ENCODE measurements at places on chromosomes 2 and 18. TPM values are rescaled to one million over a fixed set of nuclear protein-coding genes. Genes with fewer than 3 reads are reported as not detected.

- no peak for DNase-seq
These were observed 149.9 kb upstream of the TTC39C start for GRCh38 chr18:23864624-23865023.

DNA sequence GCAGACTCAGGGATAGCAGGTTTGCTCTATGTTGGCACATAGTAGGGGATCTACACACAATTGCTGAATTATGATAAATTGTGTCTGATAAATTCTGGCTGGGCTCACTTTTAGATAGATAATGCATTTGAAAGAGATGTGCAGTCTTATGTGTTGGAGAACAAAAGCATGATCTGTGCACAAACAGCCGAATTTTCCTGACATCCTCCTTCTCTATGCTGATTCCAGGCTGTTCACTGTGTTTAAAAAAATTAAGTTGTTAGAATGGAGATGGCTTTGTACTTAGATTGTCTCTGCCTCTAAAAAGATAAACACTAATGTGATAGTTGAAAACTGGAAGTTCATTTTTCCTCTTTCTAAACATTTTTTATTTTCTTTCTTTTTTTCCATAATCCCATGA lies 2.1 kb downstream of the CERS6 start:
- no peak for DNase-seq

GRCh38 chr18:23673725-23674124 lies 11.0 kb upstream of the ANKRD29 start:
- DNase-seq, result no peak

DNA sequence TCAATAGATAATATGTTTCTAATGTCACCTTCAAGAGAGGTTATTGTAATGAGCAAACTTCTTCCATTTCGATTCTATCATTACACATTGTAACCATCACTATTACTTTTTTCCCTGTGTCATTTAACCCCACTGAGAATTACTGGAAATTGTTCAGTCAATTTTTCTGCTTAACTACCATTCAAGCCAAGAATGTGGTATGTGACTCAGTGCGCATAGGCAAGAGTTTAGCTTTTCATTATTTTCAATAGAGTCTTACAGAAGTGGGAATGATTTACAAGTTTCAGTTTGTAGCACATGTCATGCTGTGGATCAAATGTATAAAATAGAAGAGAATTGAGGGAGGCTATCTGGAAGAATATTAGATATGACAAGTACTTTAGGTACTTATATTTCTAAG lies 34.3 kb upstream of the PIEZO2 start:
- DNase-seq, result no peak

- no peak for DNase-seq
These were observed 82.9 kb downstream of the POLR1A start for GRCh38 chr2:86022661-86023365.

DNA sequence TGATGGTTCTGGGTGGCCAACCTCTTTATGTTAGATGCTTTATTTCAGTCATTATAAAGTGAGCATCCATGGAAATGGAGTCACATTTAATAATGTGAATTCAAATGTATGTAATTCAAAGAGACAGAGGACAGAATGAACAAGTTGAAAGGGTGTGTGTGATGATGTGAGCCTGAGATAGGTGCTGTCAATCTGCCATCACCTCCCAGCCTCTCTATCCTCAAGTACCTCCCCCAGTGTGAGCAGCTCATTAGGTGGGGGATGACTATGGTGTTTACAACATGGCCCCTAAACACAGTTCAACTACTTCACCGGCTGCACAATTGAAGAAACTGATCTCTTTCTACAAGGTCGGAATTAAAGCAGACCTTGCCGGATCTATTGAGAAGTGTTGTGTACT lies 74.7 kb upstream of the IGFBP5 start:
- DNase-seq, result no peak

CPO gene
- total RNA-seq, result 0.83 TPM

DNA sequence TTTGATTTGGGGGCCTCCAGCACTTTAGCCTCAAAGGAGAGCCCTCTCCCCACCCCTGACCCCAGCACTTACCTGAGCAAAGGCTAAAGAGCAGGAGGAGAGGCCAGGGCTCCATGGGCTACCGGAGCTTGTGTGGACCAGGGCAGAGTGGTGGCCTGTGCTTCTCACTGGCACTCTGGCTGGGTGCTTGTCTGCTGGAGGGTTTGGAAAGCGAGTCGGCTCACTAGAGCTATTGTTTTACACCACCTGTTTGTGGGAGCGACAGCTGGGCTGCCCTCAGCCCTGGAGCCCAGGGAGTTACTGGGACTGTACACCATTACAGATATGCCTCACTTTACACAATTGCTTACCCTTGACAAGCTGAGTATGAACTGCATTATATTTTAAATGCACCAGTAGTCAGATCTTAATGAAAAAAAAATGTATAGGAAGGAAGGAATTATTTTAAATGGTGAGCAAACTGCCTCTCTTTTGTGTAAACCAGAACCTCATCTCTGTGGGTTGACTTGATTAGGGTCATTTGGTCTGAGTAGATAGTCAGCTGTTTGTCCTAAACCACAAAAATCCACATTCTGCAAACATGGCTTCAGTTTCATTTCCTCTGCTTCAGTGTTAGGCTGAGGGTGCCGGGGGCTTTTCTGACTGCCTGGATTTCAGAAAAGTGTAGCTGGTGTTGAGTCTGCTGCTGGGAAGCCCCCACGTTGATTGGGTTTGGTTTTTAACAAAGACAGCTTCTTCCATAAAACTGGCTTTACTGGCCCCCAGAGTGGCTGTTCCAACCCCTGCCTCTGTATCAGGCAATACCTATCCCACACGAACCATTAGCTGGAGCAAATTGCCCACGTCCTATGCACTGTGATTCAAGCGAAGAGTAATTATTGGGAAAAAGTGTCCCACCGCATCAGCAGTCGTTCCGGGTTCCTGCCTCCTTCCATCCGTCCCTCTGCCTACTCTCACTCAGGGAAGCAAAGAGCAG lies at the start of gene CHRNA1:
Gene CHRNA1, minus strand, starts transcription at position 193 of the 976 bp plus-strand sequence. Its CDS starts 78 bp downstream, at position 115.
- no peak for DNase-seq

DNA sequence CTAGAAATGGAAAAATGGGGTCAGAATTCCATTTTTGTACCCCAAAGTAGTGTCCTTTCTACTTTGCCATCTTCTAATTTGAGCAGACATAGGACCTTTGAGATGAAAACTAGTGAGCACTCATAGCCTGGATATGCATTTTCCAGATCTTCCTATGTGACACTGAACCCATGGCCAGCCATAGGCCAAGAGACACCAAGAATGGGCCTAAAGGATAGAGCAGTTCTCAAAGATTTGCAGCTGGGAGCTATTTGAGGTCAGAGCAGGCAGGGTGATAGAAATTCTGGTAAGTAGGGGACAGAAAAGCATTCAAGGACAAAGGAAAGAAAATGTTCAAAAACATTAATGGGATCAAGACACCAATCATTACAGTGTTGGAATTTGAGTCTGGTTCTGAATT lies 332.8 kb downstream of the MYCN start:
- no peak for DNase-seq

DNA sequence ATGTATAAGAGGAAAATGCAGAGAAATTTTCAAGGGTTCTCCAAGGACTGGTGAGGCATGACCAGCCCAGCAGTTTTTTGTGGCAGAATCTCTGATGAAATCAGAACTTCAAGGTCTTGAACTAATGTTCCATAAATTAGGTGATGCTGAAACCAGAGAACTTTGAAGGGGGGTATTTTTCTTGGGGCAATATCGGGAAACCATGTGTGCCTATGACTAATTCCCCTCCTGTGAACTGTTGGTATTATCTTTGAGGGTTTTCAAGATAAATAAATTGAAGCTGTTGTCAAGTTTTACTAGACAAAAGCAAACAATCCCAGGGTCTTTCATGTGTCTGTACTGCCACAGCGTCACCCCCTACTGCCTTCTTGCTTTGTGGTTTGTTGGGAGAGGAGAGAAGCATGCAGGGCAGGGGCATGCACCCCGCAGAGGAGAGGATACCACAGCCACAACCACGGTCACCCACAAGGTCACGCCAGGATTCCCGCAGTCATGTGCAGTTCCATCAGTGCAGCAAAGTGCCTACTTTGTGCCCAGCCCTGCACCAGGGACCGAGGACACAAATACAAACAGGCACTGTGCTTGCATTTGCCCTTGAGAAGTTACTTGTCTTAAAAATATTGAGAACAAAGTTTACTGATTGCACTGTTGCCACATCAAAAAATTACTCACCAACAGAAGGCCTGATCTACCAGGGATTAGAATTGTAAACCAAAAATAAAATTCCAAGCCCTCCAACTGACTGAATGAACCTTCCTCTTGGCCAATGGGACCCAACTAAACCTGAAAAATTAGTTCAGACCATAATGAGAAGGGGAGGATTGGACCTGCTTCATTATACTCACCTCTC lies 413.3 kb upstream of the TRIB2 start:
- DNase-seq, result no peak

HOXD3 gene
- 0.86 TPM for total RNA-seq

- no peak for DNase-seq
These were observed 11.6 kb downstream of the VAPA start for GRCh38 chr18:9925369-9925768.
